ENCODE measurements at places on chromosomes 5 and 9.

DNA sequence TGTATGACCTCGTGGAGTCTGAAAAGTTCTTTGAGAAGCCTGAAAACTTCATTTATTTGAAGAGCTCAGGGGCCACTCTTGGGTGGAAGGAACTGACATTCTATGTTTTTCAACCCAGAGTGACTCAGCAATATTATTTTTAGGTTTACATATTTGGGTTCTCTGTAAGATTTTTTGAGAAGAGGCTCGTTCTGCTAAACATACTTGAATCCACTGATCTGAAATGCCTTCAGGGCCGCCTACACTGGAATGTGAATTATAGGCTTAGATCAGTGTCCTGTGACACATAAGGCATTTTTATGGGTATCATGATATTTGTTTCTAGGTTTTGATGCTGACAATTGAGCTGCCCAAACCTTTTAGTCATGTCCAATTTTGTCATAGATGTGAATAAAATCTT is 86.2 kb downstream of the PSAT1 start:
- no peak for DNase-seq

DNA sequence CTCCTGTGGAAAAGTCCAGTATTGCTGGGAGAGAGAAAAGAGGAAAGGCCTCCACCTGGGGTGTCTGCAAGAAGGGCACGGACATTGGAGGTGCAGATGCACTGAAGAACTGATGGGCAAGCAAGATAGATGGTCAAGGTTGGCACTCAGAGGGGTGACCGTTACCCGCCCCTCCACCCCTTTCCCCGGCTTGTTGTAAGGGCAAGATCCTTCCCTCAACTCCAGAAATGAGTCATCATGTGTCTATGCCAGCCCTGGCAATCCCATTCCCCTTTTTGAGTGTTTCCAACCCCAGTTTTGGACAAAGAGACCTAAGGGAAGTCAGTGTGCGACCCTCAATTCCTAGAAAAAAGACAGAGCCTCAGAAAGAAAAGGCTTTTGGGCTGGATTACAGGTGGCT is 34.9 kb upstream of the ATP6V1G1 start:
- no peak for DNase-seq

DNA sequence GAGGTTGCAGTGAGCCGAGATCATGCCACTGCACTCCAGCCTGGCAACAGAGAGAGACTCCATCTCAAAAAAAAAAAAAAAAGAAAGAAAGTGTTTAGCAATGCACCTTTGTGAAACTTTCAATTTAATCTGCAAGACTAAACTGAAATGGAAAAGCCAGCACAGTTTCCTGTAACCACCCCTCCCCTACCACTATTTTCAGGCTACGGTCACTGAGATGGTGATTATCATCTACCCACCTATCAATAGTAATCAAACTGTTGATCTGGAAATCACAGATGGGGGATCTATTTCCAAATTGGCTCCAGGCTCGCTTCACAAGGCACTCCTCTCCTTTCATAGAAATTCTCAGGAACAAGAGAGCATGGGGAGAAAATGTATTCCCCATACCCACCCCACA is 30.6 kb upstream of the IL7R start:
- no peak for DNase-seq

DNA sequence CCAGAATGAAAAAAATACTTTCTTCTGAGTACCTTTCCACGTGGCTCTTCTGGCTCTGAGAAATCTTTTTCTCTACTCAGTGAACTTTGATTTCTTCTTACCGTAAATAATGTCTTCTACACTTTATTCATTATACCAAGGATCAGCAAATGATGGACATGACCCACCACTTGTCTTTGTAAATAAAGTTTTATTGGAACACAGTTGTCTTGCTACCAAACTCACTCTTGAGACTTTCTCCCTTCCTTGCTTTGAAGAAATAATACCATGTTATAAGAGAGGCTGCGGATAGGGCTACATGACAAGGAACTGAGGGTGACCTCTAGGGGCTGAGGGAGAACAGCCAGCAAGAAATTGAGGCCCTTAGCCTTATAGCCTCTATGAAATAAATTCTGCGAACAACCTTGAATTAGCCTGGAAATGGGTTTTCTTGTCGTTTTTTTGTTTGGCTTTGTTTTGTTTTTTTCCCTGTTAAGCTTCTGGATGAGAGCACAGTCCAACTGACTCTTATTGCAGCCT is 212.5 kb downstream of the COMMD10 start:
- no peak for DNase-seq

DNA sequence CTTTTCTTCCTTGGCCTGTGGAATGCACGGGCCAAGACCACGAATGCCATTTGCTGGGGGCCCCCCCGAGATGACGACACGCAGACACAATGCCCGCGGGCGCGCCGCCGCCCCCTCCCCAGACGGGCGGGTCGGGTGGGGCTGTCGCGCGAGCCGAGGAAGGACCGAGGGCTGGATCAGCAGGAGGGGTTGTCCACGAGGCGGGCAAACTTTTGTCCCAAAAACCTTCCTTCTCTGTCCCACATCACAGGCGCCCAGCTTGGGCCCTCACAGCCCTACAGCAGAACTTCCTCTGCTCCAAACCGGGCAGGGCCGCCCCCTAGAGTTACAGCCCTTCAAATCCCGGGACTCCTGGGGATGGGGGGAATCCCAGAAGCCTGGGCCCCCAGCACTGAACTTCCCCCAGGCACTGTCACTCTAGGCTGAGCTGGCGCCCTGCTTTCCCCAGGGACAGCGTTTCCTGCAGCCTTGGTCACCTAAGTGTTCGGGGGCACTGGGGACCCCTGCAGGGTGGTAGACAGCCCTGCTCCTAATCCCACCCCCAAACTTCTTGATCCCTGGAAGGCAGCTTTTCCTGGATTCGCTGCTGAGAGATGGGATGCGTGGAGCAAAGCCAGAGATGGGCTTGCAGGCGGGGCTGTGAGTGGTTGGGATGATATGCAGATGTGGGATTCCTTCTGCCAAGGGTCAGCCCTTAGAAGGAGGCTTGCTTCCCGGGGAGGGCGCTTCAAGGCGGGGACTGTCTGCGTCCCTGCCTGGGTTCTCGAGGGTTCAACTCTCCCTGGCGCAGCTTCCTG is 980 bp downstream of the COL5A1 start:
- DNase-seq = no peak

DNA sequence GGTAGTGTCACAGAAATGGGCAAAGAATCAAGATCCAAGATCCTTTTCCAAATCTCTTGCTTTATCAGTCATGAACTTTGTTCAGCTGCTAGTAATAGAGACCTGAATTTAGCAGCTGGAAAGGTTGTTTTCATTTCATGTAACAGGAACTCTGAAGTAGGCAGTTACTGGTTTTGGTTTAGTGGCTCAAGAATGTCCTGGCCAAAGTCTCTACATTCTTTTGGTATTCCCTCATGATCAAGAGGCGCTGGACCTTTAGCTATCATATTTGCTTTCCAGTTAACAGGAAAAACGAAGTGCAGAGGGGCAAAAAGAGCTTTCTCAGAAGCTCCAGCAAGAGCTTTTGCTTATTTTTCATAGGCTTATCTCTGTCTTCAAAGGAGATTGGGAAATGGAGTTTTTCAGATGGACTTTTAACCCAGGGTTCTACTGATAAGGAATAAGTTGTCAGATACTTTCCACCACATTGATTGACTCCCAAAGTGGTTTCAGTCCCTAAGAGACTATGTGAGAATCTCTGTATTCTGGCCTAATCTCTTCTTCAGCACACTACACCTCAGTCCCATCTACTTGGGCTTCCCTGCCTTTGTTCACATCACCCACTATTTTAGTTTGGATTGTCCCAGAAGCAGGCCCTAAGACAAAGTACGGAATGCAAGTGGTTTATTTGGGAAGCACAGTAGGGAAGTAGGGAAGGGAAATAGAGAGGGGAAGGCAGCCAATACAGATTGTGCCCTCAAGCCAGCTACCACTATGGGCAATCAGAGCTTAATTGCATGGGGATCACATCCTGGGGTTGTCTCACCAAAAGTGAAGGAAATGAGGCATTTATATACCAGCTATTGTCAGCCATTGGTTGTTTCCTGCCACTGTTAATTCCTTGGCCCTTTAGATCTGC is 359.3 kb downstream of the LRRC70 start:
- DNase-seq = no peak

DNA sequence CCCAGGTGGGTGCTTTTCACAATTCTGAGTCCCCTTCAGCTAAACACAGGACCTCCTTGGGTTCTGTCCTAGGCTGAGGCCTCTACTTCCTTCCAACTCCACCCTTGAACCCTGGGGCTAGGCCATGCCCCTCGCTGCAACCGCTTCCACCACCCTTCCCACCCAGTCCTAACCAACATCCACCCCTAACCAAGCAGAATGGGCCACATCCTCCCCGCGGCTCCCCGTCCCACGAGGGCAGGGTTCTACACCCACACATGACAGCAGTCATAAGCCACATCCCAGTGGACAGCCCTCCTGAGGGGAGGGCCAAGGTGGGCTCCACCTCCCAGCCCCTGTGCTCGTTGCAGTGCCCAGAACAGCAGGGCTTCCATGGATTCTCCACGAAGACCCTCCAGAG is 65.8 kb downstream of the SHB start:
- no peak for DNase-seq

- no peak for DNase-seq
Observed at GRCh38 chr5:53560028-53560427, 411 bp upstream of the NDUFS4 start.

GRCh38 chr9:77582961-77583576 is 65.1 kb downstream of the GNA14 start:
- no peak for DNase-seq

DNA sequence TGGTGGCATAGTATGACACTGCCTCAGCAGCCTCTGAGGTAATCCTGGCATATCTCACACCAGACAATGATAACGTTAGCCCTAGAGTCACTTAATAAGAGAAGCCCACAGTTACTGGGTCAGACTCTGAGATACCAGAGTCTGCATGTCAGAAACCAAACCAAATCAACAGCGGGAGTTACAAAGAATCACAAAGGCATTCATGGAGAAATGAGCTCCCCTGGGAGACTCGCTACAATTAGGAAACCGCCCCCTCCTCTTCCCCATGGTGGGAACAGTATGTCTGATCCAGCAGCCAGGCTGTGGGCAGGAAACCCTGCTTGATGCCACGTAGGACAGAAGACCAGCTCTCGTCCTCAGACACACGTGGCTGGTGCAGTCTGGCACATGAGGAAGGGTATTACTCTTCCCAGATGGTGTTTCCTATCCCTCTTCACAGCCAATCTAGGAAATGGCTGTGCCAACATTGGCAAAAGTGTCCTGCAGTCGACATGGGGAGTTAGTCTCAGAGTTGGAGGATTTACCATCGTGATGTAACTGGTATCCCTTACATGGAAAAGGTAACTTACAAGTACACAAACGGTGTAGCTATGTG is 485.4 kb downstream of the ZNF608 start:
- DNase-seq = no peak

GRCh38 chr5:141680751-141681201 is 1.3 kb downstream of the ARAP3 start:
- no peak for DNase-seq

DNA sequence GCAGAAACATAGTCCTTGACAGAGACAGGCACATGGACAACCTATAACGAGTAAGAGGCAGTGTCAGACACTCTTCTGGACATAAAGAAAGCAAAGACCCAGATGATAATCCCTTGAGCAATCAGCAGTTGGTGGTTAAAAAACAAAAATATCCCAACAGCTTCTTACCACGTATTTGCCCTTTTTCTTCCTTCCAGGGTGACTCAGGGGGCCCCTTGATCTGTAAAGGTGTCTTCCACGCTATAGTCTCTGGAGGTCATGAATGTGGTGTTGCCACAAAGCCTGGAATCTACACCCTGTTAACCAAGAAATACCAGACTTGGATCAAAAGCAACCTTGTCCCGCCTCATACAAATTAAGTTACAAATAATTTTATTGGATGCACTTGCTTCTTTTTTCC is 9.5 kb downstream of the GZMK start:
- no peak for DNase-seq

DNA sequence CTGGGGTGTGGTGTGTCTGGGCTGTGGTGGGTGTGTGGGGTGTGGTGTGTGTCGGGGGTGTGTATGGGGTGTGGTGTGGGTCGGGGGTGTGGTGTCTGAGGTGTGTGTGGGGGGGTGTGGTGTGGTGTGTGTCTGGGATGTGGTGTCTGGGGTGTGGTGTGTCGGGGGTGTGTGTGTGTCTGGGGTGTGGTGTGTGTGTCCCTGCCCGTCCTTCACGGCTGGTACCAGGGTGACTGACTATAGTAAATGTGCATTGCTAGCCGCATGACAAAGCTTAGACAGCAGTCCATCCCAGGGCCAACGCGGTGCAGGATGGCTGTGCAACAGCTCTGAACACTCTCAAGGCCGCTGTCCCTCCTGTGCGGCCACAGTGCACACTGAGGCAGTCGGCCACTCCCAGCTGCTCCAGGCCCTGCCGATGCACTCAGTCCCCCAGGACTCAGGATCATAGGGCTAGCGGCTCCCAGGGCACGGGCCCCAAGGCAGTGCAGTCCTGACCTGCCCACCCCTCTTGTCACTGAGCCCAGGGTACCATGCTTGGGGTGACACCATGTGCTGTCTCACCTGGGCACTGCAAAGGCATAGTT is 54.0 kb downstream of the SECISBP2 start:
- DNase-seq = no peak

DNA sequence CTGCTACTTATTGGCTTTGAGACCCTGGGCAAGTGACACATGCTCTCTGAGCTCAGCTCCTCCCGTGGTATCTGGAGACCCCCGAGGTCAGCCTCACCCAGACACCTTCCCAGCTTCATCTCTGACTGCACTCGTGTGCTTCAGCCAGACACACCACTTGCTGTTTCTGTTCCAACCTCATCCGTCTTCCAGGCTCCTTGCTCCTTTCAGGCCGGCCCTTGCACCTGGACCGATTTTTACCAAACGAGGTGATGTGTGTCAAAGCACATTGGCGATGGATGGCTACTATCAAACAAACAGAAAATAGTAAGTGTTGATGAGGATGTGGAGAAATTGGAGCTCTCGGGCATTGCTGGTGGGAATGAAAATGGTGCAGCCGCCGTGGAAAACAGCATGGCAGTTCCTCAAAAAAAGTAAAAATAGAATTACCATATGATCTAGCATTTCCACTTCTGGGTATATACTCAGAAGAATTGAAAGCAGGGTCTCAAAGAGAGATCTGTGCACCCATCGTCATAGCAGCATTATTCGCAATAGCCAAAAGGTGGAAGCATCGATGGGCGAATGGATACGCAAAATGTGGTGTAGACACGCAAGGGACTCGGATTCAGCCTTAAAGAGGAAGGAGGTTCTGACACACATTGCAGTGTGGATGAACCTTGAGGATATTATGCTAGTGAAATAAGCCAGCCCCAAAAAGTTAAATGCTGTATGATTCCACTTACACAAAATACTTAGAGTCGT is 96.1 kb upstream of the IER5L start:
- DNase-seq = no peak

GRCh38 chr9:74255489-74255984 is 241.6 kb upstream of the RORB start:
- no peak for DNase-seq
